ENCODE measurements at places on chromosomes 4 and X. TPM values are rescaled to one million over a fixed set of nuclear protein-coding genes. Genes with fewer than 3 reads are reported as not detected.

The CLGN gene
- 0.11 TPM for polyA plus RNA-seq

The CXCL3 gene
- polyA plus RNA-seq = 0.86 TPM

The RAB33A gene
- polyA plus RNA-seq = 0.37 TPM

The CSAG3 gene
- polyA plus RNA-seq = not detected

The PALLD gene
- 22.7 TPM for polyA plus RNA-seq

The OTUD6A gene
- polyA plus RNA-seq = not detected

The MTMR8 gene
- polyA plus RNA-seq = 0.28 TPM

The ELOVL6 gene
- 13.8 TPM for polyA plus RNA-seq

The TASL gene
- 0.10 TPM for polyA plus RNA-seq

The MAGED4 gene
- 3.7 TPM for polyA plus RNA-seq

The PAGE4 gene
- polyA plus RNA-seq = not detected
